ENCODE measurements at places on chromosomes 1 and 21. TPM values are rescaled to one million over a fixed set of nuclear protein-coding genes. Genes with fewer than 3 reads are reported as not detected.

DNA sequence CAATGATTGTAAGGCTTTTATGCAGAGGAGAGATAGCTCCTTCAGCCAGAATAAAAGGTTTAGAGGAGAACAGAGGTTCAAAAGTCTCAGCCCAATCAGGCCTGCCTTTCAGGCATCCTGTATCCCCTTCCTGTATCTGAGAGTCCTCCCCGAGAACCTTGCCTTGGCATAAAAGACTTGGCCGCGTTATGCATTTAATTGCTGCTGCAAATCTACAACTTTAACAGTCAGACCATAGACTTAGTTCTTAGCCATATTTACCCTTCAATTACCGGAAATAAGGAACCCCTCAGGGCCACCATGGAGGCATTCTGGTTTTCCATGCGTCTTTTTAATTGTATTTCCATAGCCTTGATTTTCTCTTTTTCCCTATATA lies 18.3 kb upstream of the HYI start:
- no peak overlapping the region for H3K27ac ChIP-seq
- no peaks in the 10 kb centered on the region for H3K36me3 ChIP-seq
- no peak overlapping the region for H3K4me3 ChIP-seq
- peaks cover 16% of the 10 kb centered on the region for H3K27me3 ChIP-seq

- no peak overlapping the region for H3K4me3 ChIP-seq
- H3K4me1 ChIP-seq, result peaks cover 27% of the 10 kb centered on the region
- peaks cover 15% of the 10 kb centered on the region for H3K27me3 ChIP-seq
- no peaks in the 10 kb centered on the region for H3K36me3 ChIP-seq
- DNase-seq, result peak; percentile 86
Observed at GRCh38 chr1:40032240-40032891, 8.2 kb upstream of the CAP1 start.

The LCK gene
- total RNA-seq, result 248 TPM

The SRSF4 gene
- total RNA-seq, result 141 TPM

DNA sequence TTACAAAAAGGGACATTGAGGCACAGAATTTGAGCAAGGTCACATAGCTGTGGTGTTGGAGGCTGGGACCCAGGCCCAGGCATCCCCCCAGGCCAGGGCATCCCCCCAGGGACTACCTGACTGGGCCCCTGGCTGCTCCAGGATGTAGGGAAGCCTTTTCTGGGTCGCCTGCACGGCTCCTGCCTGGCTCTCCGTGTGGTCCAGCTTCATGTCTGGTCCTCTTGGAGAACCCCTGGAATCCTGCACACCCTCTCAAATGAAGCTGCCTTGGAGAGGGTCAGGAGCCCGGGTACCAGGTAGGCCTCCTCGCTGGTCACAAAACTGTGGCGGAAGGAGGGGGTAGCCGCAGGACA lies 919 bp upstream of the CELSR2 start:
- DNase-seq, result no peak
- no peaks in the 10 kb centered on the region for H3K36me3 ChIP-seq
- H3K4me3 ChIP-seq, result no peak overlapping the region
- H3K27me3 ChIP-seq, result peaks cover 20% of the 10 kb centered on the region
- no peak overlapping the region for H3K27ac ChIP-seq
- H3K4me1 ChIP-seq, result peaks cover 4% of the 10 kb centered on the region

The GPR25 gene
- total RNA-seq, result not detected

DNA sequence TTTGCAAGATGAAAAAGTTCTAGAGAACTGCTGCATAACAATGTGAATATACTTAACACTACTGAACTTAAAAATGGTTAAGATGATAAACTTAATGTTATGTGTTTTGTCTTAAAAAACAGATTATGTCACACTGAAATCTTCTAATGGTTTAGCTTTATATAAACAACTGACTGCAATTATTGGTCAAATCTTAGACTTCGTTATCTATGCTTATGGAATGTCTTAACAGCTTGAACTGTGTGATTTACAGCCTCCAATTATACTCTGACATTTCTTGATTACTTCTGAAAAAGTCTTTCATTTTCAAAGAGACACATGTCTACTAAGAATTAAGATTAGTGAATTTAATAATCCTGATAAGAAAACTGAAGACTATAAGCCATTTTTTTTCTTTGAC lies 71.1 kb downstream of the ZSWIM5 start:
- peaks cover 2% of the 10 kb centered on the region for H3K27me3 ChIP-seq
- no peak overlapping the region for H3K4me3 ChIP-seq
- H3K36me3 ChIP-seq, result no peaks in the 10 kb centered on the region
- H3K4me1 ChIP-seq, result no peaks in the 10 kb centered on the region
- no peak for DNase-seq

DNA sequence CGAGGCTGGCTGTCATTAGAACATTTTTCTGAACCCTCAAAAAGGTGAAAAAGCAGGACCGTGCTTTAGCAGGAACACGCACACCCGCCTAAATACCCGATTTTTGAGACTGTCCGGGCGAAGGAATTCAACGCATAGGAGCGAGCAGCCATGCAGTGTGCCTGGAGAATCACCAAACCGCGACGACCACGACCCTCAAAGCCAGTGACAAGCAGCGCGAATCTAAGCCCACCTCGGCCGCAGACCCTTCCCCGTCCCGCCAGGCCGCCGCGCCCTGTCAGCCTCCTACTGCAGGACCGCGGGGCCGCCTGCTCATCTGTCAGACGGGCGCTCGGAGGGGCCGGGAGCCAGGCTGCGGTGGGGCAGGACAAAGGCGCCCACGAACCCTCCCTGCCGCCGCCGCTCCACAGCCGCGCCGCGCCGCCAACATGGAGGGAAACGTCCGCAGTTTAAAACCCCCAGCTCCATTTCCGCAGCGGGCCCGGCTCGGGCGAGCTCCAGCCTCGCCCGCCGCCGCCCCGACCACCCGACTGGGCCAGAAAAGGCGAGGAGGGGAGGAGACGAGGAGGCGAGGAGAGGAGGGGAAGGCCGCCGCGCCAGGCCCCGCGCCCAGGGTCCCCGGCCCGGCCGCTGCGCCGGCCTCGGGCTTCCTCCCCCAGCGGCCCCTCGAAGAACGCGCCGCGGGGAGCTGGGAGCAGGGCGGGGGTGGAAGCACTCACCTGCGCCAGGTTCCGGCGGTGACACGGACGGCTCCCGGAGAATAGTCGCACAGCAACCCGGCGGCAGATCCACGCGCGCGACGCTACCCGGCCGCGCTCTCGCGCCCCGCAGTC lies at the start of gene LBR:
Gene LBR (minus strand): TSS at position 804 of the 833 bp plus-strand sequence. CDS start 3,963 bp downstream, outside the sequence.
- peaks cover 24% of the 10 kb centered on the region for H3K36me3 ChIP-seq
- peak; percentile 86 for DNase-seq
- H3K27me3 ChIP-seq, result no peaks in the 10 kb centered on the region
- peak within 1 kb of the TSS; percentile 95 for H3K27ac ChIP-seq

DNA sequence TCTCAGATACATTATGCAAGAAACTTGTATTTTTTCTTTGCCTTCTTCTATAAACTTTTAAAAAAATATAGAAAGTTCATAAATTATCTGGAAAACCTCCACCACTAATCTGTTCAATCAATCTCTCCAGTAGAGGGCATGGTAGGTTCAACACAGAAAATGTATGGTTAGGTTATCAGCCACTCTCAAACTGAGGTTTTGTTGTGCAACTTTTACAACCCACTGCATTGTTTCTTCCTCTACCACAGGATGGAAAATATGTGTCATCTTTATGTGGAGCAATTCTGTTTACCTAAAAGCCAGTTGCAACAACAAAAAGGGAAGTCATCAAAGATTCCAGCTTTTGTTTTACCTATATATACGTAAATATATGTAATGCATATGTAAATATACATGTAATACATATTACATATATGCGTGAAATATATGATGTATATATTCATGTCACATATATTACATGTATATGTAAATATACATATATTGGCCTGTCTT lies 3.0 kb upstream of the RGS2 start:
- DNase-seq, result peak; percentile 87
- peak overlapping the region; percentile 82 for H3K27ac ChIP-seq
- no peak overlapping the region for H3K4me3 ChIP-seq
- H3K4me1 ChIP-seq, result peaks cover 37% of the 10 kb centered on the region
- peaks cover 5% of the 10 kb centered on the region for H3K36me3 ChIP-seq
- peaks cover 17% of the 10 kb centered on the region for H3K27me3 ChIP-seq

DNA sequence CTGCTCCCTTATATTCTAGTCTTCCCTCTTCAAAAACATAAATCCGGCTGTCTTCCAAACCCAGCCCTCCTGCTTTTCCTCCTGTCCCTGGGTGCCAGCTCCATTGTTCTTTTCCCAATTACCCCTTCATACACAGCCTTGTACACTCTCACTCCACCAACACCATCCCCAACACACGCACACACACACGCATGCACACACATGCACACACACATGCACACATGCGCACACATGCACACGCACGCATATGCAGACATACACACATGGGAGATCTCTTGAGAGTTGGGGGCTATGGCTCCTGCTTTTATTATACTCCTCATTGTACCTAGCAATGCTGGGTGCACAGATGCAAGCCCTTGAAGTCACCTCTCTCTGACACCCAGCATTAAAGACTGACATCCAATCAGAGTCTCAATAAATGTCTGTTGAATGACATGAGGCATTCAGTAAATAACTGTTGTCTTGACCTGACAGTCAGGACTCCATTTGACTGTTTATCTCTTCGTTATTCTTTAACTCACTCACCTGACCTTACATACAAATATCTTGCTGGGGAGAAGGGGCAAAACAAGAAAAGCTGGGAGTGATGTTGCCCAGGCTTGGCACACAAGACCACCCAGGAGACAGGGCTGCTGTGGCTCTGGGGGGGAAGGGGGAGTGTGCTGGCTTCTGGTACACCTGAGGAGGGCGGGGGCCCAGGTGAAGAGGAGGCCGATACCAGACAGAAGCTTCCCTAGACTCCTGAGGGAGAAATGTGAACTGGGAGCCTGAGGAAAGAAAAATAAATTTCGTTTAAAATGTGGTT lies 16.0 kb downstream of the ABCA4 start:
- H3K4me1 ChIP-seq, result no peaks in the 10 kb centered on the region
- H3K27me3 ChIP-seq, result peaks cover 36% of the 10 kb centered on the region
- H3K27ac ChIP-seq, result no peak overlapping the region
- no peaks in the 10 kb centered on the region for H3K36me3 ChIP-seq

The PCP4 gene
- not detected for total RNA-seq

The USP21 gene
- total RNA-seq, result 32.7 TPM

DNA sequence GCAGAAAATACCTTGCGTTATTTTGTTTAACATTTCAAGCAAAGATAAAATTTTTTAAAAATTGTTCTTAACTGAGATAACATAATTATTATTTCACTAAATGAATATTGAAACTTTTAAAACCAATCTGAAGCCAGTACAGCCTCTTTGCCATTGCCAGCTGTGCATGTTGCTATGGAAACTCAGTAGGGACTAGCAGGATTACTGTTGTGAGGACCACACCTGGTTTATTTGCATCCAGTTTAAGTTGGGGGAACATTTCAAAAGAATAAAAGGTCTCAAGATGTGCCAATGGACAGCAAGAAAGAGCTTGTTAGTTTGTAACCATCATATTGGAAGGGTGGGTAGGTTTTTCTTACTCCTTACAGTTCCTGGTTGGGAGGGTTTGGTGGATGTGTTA lies 80.7 kb downstream of the POU2F1 start:
- H3K4me1 ChIP-seq, result peaks cover 4% of the 10 kb centered on the region
- no peak overlapping the region for H3K27ac ChIP-seq
- no peak overlapping the region for H3K4me3 ChIP-seq
- H3K36me3 ChIP-seq, result no peaks in the 10 kb centered on the region
- H3K27me3 ChIP-seq, result no peaks in the 10 kb centered on the region
- no peak for DNase-seq

- H3K4me1 ChIP-seq, result no peaks in the 10 kb centered on the region
- H3K36me3 ChIP-seq, result no peaks in the 10 kb centered on the region
- H3K4me3 ChIP-seq, result no peak overlapping the region
- H3K27ac ChIP-seq, result no peak overlapping the region
Observed at GRCh38 chr1:215704089-215704860, 137.2 kb downstream of the KCTD3 start.

DNA sequence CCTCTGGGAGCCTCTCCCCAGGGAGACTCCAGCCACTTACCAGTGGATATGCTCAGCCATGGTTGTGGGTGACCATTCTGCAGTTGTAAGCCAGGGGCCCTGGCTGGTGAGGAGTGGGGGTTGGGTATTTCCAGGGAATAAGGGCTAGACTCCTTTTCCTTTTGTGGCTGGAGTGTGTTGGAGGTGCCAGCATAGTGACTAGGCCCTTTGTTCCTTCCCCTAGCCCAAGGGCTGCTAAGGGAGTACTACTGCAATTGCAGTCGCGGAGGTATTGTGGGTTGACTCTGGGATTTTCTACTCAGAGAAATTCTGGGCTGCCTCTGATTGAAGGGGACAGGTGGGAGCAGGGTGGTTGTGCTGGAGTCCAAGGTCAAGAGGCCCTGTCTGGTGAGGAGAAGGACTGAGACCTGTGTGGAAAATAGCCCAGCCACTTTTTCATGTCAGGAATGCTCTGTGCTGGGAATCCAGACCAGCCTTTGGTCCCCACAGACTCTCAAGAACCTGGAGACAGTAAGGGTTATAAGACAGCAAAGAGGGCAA lies 43.1 kb downstream of the MROH9 start:
- no peaks in the 10 kb centered on the region for H3K4me1 ChIP-seq
- DNase-seq, result no peak
- H3K36me3 ChIP-seq, result no peaks in the 10 kb centered on the region
- no peak overlapping the region for H3K27ac ChIP-seq
- H3K27me3 ChIP-seq, result no peaks in the 10 kb centered on the region

The ALDH4A1 gene
- 2.8 TPM for total RNA-seq

DNA sequence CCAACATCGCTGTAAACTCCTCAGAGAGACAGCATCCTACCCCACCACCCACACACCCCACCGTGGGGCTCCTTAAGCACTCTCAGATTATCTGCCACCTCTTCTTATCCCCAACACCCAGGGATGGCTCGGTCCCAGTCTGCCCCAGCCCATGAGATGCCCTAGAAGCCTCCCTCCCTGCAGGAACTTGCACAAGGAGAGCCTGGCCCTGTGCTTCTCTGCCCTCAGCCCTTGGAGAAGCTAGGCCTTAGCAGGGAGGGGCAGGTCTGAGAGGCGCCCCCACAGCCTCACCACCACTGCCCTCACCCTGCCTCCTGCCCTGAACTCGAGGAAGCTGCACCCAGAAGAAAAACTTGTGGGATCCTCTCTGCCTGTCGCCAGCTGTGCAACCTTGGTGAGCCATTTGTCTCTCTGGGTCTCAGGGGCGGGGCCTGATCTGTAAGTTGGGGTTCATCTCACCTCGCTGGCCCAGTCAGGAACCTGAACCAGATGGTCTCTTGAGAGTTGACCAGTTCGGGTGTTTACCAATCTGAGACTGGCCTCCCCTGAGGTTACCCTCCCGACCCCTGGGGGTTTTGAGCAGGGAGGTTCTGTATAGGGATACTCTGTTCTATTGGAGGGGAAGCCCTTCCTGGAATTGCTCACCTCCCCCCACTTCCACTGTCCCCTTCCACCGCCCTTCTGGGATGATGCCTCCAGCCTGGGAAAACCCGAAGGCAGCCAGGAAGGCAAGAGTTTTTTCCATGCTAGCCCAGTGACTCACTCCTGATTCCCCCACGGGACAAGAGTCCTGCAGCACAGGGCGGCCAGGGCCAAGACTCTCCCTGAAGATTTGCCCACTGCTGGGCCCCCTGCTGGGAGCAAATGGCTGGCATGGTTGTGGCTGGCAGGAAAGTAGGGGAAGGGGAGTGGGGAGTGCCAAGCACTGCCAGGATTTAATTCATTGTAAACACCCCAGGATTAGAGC lies at the start of gene S100A3:
Gene S100A3 (minus strand): TSS at position 537 of the 967 bp plus-strand sequence. CDS start 773 bp downstream, outside the sequence.
- peaks cover 8% of the 10 kb centered on the region for H3K36me3 ChIP-seq
- H3K4me1 ChIP-seq, result peaks cover 49% of the 10 kb centered on the region
- H3K27me3 ChIP-seq, result no peaks in the 10 kb centered on the region
- DNase-seq, result no peak

The KRTAP7-1 gene
- not detected for total RNA-seq

The HSPB7 gene
- total RNA-seq, result not detected

- no peak overlapping the region for H3K4me3 ChIP-seq
- no peak for DNase-seq
- H3K27me3 ChIP-seq, result peaks cover 40% of the 10 kb centered on the region
Observed at GRCh38 chr1:47705517-47706130, 267.8 kb downstream of the FOXD2 start.

Measured in activated CD4-positive, alpha-beta T cell treated with anti-CD3 and anti-CD28 coated beads, Interleukin-2, amount 10 ng/mL, durations not matched to agents 24 days and 14 days (primary cell).